ENCODE measurements at places on chromosomes 2 and 18. TPM values are rescaled to one million over a fixed set of nuclear protein-coding genes. Genes with fewer than 3 reads are reported as not detected.

- no peak overlapping the region for H3K27ac ChIP-seq
- DNase-seq = no peak
- H3K36me3 ChIP-seq = no peaks in the 10 kb centered on the region
- H3K4me1 ChIP-seq = peaks cover 5% of the 10 kb centered on the region
Observed at GRCh38 chr2:203951366-203951902, 14.9 kb downstream of the ICOS start.

- H3K36me3 ChIP-seq = no peaks in the 10 kb centered on the region
- no peak for DNase-seq
- H3K27me3 ChIP-seq = peaks cover 37% of the 10 kb centered on the region
- H3K4me1 ChIP-seq = no peaks in the 10 kb centered on the region
- no peak overlapping the region for H3K4me3 ChIP-seq
Observed at GRCh38 chr2:209253544-209253943, 170.3 kb upstream of the MAP2 start.

- H3K27ac ChIP-seq = no peak overlapping the region
- no peaks in the 10 kb centered on the region for H3K36me3 ChIP-seq
- DNase-seq = no peak
Observed at GRCh38 chr2:146301287-146301686, 1543.5 kb upstream of the ACVR2A start.

- H3K27me3 ChIP-seq = no peaks in the 10 kb centered on the region
- H3K4me1 ChIP-seq = no peaks in the 10 kb centered on the region
- H3K27ac ChIP-seq = no peak overlapping the region
Observed at GRCh38 chr2:184394642-184395041, 203.7 kb upstream of the ZNF804A start.

GRCh38 chr18:46268671-46269070 is 164.5 kb downstream of the HAUS1 start:
- H3K4me3 ChIP-seq = no peak overlapping the region
- peaks cover 21% of the 10 kb centered on the region for H3K36me3 ChIP-seq
- no peak for DNase-seq
- H3K27me3 ChIP-seq = no peaks in the 10 kb centered on the region
- H3K4me1 ChIP-seq = peaks cover 7% of the 10 kb centered on the region

- DNase-seq = no peak
- no peak overlapping the region for H3K4me3 ChIP-seq
- H3K27ac ChIP-seq = no peak overlapping the region
- H3K36me3 ChIP-seq = no peaks in the 10 kb centered on the region
- peaks cover 14% of the 10 kb centered on the region for H3K4me1 ChIP-seq
Observed at GRCh38 chr2:180670302-180671003, 310.0 kb upstream of the UBE2E3 start.

DNA sequence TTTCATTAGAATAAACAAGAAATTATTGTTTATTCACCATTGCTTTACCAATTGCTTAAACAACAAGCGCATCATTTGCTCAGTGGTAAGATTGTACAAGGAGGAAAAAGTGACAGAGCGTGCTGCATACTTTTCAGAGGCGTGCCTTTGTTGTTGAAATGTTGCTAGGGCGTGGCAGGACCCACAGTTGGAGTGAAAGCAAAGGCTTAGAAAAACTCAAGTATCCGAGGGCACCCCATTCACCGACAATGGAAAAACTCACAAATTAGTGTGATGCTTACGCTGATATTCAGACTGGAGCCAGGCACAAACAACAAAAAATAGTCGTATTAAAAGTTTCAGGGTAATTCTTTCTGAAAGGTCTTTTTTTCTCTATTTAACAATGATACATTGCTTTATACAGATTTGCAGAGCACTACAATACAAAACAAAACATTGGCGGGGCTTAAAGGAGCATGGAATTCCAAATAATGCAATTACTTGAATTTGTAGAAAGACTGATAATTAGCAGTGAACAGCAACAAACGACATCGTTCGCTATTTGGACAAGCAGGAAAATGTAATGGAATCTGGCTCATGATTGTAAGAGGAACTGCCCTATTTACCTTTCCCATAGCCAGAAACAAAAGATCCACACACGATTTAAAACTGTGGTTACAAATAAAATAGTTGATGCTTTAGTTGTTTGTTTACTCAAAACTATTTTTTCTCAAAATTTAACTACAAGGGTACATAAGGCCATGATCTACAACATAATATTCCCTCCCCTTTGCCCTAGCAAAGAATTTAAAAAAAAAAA is 37.8 kb upstream of the RTTN start:
- H3K4me1 ChIP-seq = peaks cover 13% of the 10 kb centered on the region
- no peak overlapping the region for H3K4me3 ChIP-seq
- H3K27ac ChIP-seq = no peak overlapping the region
- no peaks in the 10 kb centered on the region for H3K36me3 ChIP-seq

DNA sequence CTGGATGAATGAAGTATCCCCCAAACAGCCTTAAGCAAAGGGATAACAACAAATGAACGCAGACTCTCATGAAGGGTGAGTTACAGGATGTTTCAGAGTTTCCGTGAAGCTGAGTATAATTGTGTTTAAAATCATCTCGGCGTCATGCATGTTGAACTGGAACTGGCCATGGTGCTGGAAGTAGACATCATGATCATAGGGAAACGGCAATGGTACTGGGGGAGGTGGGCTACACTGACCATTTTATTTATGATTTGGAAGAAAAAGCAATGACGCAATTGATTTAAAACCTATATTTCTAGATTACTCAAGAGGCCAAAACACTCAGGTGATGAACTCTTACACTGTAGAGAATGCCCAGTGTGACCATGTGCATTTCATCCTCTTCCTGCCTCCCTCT is 387.9 kb upstream of the MYT1L start:
- DNase-seq = no peak
- no peaks in the 10 kb centered on the region for H3K4me1 ChIP-seq
- H3K27me3 ChIP-seq = peaks cover 24% of the 10 kb centered on the region
- no peak overlapping the region for H3K27ac ChIP-seq

NEURL3 gene
- total RNA-seq = not detected

NAT8 gene
- total RNA-seq = not detected

RANBP2 gene
- 57.1 TPM for total RNA-seq

IL18RAP gene
- not detected for total RNA-seq

FRZB gene
- total RNA-seq = 0.20 TPM

CCNYL1 gene
- total RNA-seq = 19.7 TPM

Measured in MCF 10A (cell line).